ENCODE measurements at places on chromosomes 6 and 20. TPM values are rescaled to one million over a fixed set of nuclear protein-coding genes. Genes with fewer than 3 reads are reported as not detected.

Gene COL20A1
- 0.11 TPM for total RNA-seq

- DNase-seq = peak; percentile 69
Observed at GRCh38 chr6:26250698-26251044, 114.3 kb upstream of the BTN3A2 start.

DNA sequence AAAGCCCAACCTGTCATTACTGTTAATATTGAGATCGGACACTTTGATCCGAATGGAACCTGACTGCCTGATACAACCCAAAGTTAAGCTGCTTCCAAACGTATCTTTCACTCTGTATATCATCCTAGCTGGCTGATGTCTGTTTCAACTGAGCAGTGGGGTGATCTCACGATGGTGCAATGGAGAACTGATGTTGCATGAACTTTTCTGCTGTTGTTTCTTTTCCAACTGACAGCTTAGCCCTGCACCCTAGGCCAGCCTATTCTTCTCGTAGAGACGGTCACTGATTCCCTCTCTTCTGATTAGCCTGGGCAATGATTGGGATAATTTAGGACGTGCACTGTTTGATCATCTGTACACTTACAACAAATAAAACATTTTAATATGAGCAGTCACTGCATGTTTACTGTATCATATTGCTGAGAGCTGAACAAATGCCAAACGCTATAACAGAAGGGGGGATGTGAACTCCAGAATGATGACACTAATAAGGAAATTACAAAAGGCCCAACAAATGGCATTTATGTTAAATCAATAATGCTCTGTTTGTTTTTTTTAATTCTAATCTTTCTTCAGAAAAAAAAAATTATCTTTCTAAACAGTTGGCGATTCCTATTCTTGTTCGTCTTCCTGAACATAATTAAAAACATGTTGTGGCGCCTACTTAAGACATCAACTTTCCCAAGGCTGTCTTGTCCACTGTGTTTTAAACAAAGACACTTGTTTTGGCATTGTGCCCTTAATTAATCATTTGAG is 184.8 kb downstream of the ZNF217 start:
- DNase-seq = no peak

DNA sequence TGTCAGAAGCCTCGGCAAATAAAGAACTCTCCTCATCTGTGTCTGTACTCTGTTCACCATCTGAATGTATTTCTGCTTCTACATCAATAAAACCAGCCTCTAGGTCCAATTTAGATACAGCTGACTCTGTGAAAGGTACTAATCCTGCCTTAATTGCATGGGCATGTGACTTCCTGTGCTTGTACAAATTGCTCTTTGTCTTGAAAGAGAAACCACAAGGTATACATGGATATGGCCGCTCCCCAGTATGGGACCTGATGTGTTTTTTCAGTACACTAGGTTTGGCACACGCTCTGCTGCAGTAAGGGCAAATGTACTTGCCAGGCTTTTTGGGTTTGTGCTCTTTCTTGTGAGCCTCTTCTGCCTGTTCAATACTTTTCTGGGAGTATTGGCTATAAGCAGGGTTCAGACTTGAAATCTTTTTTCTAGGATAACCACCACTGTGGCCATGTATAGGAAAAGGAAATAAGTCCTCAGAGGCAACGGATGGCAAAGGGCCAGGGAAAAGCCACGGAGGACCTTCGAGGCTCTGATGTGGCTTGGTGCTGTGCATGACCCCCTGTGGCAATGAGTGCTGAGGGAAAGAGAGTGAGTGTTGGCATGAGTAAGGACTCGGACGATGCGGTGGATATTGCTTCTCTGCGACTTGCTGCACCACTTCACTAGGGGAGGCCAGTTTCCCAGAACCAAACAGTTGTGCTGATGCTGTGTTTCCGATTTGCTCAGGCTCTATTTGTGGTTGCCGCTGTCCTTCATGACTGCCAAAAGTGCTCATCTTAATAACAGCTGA is 170.9 kb downstream of the HIVEP2 start:
- DNase-seq = peak; percentile 50

GRCh38 chr20:47546184-47547033 is 44.7 kb downstream of the NCOA3 start:
- no peak for DNase-seq

DNA sequence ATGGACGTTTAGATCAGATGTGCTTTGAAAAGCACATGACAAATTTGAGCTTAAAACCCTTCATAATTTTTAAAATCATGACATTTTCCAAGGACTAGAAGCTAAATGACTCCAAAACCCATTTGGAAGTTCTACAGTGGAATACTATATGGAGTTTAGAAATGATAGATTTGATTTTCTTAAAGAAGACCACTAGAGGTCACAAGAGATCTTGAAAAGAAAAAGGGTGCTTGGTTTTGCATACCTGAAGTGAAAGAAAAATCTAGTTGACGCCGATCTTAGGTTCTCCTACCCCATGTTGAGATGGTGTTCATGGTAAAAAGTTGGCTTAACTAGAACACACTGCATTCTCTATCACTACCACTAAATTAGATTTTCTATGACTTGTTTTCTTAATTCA is 31.5 kb downstream of the CFAP61 start:
- DNase-seq = peak; percentile 43

- DNase-seq = no peak
Observed at GRCh38 chr20:1629321-1629720, 9.5 kb upstream of the SIRPB1 start.

DNA sequence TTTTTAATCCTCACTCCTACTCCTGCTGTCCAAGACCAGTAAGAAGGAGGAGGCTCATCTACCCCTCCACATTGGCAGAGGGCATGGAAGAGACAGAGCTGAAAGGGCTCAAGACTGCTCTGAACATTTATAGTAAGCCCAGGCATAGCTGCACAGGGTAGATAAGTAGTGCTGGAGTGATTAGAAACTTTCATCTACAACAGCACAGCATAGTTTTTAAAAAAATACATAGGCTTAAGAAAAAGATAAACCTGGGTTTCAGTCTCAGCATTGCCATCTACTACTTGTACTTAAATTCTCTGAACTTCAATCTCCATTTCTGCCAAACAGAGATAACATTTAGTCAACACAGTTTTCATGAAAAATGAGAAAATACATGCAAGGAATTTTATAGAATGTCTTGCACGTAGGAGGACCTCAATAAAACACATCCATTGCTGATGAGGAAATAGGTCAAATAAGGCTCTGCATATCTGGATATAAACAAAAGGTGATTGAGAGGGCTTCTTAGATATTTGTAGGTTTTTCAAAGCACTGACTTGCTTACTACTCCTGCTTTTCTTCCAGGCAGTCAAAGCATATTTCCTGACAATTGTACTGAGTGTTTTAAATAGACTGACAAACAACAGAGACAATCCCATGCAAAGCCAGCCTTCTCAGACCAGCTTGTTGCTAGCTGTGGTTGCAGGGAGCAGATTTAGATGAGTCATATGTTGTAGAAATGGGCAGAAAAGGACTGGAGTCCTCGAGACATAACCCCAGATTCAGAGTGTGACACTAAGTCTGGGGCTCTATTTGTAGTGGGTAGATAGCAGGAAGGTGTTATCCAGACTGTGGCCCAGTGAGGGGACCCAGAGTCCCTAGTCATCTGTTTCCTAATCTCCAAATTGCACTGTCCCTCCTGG is 107.4 kb upstream of the TAB2 start:
- DNase-seq = no peak

GRCh38 chr6:170344631-170345576 is 38.3 kb downstream of the FAM120B start:
- no peak for DNase-seq

DNA sequence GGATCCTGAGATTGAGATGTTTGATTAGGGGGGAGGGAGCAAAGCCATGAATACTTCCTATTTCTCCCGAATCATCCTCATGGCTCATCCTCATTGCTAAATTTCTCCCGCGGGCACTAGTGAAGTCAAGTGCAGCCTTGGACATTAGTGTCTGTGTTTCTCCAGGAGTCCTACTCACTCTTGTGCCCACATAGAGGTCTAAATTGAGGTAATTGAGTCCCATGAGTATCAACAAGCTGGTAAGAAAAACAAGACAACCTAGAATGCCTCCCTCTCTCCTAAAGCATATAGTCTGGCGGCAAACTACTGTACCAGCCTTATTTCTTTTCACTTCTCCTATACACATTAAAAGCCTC is 420 bp downstream of the CENPQ start:
- no peak for DNase-seq

All from CD4-positive, alpha-beta memory T cell (primary cell).